Fibroblast of upper back skin (primary cell): ENCODE measurements at places on chromosomes 3 and 15.

DNA sequence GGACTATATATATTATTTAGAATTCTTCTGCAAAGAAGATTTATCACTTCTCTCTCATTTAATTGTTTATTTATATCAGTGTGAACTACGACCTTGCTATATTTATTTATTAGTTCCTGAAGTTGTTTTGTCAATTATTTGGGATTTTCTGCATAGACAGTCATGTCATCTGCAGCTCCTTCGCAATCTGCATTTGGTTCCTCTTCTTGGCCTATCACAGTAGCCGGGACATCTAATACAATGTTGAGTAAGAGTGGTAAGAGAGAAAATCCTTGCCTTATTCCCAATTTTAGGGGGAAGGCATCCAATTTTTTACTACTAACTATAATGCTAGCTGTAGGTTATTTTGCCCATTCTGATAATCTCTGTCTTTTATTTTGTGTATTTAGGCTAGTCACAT is 39.4 kb downstream of the FOXL2 start:
- no peak for DNase-seq

GRCh38 chr3:127604546-127605165 is 6.4 kb downstream of the MCM2 start:
- DNase-seq = no peak

DNA sequence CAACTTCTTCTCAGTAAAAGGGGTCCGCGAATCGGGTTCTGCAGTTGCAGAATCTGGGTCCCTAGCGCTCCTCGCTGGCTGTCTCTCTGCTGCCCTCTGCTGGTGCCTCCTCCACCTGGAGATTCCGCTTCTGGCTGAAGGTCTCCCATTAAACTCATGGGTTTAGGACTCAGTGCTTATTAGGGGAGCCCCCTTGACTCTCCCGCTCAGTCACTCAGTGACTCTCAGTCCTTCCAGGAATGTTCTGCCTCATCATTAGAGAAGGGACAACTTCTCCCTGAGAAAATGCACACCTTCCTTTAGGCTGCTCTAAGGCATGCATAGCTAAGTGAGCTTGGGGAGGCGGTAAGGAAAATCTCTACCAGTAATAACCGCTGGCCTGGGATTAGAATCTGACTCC is 7.1 kb downstream of the CPN2 start:
- peak; percentile 56 for DNase-seq

DNA sequence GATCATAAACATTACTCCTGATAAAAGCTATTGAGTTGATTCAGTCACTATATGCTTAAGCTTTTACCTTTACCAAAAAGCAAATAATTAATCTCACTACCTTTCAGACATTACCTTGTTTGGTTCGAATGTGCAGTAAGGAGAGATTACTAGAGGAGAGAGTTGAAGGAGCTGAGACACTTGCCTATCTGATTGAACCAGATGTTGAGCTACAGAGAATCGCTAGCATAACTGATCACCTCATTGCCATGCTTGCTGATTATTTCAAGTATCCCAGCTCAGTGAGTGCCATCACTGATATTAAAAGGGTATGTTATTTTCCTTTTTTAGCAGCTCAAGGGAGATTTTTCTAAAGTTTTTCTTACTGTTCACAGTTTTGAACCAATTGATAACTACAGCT is 54.6 kb downstream of the ARMC8 start:
- no peak for DNase-seq

DNA sequence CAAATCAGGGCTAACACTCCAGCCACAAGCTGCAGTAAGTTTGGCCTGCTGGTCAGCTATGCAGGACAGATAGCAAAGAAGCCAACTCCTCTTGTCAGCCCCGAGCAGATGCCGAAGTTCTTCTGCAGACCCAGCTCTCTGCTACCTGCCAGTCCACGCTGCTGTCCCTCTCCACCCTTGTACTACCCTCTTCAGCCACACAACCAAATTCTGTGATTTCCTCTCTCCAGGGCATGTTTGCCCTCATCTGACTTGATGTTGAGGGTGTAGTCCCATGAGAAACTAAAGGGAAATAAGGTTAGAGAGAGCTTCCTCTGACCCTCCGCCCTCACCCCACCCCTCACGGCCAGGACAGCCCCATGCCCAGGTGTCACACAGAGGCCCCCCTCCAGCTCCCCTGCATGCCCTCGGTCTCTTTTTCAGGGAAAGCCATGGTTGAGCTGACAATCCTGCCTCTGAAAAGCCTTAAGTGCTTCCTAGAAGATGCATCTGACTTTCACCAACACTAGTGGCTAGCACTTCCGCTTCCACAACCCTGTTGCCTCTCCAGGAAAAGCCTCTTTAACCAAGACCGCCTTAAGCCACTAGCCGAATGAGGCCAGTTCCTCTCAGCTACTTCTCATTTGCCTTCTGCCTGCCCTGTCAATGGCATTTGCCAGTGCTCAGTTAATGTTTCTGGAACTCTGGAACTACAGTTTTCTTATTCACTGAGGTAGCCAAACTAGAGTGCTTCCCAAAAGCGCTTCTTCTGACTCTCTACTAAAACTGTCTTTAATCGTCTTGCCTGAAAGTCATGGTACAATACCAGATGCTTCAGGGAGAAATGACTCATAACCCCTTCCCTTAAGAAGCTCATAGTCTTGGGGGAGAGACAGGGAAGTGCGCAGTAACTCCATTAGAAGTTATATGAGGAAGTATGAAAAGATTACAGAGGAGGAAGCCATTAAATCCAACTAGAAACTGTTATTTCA is 300.4 kb upstream of the STT3B start:
- DNase-seq = peak; percentile 46

- DNase-seq = no peak
Observed at GRCh38 chr15:61938249-61938648, 122.0 kb downstream of the VPS13C start.

- DNase-seq = no peak
Observed at GRCh38 chr3:70110066-70110465, 110.5 kb downstream of the SAMMSON start.

DNA sequence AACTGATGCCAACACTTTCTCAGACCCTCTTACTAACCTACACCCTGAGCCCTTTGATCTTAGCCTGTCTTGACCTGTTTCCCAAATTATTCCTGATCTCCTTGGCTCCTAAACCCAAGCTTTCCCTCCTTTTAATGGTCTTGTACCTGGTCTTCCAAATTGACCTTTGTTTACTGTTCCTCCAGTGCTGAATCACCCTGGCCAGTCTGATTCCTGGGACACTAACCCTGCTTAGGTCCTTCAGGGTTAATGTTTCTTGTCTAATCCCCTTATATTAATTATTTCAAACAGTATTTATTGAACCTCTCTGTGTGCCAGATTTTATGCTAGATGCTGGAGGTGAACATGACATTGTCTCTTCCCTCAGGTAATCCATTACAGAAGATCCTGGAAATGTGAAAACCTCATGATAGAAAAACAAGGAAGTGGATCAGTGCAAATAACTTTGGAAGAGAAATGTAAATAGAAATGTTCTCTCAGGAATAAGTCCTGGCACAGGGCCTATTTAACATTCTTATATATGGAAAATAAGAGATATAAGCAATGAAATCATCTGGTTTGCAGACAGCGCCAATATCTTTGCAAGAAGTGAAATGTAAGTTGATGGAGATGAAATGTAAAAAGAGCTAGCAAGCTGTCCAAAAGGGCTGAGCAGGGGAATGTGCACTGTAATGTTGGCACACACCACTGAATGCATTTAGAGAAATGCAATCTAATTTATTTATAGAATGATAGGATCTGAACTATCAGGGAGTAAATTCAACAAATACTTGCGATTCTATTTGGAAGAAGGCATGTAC is 20.7 kb downstream of the HGD start:
- DNase-seq = peak; percentile 41

DNA sequence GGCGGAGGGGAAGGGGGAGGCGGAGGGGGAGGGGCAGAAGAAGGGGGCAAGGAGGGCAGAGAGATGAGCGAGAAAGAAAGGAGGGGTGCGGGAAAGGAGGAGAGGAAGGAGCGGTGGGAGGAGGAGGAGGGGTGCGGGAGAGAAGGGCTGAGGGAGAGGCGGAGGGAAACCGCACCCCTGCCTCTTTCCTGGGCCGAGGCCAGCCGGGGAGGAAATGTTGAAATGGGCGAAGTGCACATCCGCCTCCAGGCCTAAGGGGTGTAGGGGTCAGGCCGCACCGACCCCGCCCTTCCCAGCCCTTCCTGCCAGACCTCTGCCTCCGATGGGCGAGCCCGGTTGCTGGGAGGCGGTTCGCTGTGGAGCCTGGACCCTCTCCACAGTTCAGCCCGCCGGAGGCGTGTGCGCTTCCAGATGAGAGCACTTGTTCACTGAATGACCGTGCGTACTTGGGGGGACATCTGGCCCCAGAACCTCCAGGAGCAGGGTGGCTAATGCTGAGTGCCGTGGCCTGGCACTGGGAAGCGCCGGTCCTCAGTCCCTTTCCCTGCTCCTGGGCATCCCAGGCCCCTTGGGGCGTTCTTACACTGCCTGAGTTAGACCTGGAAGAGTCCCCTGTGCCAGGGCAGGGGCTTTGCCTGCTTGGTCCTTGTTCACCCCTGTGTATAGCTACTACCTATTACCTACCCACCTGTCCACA is 110.3 kb upstream of the KLF13 start:
- DNase-seq = peak; percentile 31

- DNase-seq = no peak
Observed at GRCh38 chr3:178434206-178434805, 101.9 kb upstream of the KCNMB2 start.
